Cardiac atrium fibroblast (primary cell): ENCODE measurements at places on chromosomes 7 and 10. TPM values are rescaled to one million over a fixed set of nuclear protein-coding genes. Genes with fewer than 3 reads are reported as not detected.

The GRM8 gene
- total RNA-seq = not detected in 2 replicates

The SPDYE6 gene
- not detected in 2 replicates for total RNA-seq

The GPR26 gene
- total RNA-seq = not detected in 2 replicates

The PILRA gene
- total RNA-seq = 0.32 and 1.1 TPM in 2 replicates

The TFR2 gene
- total RNA-seq = 2.9 and 4.5 TPM in 2 replicates

The AS3MT gene
- total RNA-seq = 1.3 and 2.9 TPM in 2 replicates

The GSAP gene
- total RNA-seq = 0.18 and 4.1 TPM in 2 replicates

The CPA4 gene
- 56.7 and 90.1 TPM in 2 replicates for total RNA-seq

The MYPN gene
- 0.32 TPM in 1 of 2 replicates, not detected in the other for total RNA-seq

The EPDR1 gene
- total RNA-seq = 18.4 and 27.7 TPM in 2 replicates
